ENCODE measurements at places on chromosomes 2 and 18.
A peak's percentile ranks its signal among the peaks of the same experiment; 100 is the strongest.

DNA sequence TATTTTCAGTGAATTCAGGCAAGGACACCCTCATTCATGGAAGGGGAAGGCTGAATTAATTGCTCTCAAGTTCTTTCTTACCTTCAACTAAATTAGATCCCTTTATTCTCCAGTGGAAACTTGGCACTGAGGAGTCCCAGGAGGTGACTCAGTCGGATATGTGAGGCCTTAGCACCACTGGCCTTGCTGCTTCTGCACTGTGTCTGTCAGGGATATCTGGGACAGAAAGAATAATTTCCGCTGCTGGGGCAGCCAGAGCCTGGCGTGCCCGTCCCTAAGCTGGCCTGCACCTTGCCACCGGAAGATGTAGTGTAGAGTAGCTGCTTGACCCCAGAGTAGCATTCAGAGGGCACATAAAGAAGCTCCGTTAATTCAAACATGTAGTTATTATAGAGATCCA lies 53.4 kb downstream of the LIMS1 start:
- no peak for DNase-seq

DNA sequence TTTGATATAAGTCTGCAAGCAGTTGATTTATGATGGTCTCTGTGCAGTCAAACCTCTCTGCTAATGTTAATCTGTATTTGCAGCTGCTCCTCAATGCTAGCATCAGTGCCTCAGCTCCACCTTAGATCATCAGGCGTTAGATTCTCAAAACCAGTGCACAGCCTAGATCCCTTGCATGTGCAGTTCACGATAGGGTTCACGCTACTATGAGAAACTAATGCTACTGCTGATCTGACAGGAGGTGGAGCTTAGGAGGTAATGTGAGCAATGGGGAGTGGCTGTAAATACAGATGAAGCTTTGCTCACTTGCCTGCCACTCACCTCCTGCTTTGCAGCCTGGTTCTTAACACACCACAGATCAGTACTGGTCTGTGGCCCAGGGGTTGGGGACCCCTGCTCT lies 18.4 kb downstream of the RBKS start:
- DNase-seq, result no peak

- DNase-seq, result no peak
Observed at GRCh38 chr18:72910045-72910444, 42.3 kb upstream of the NETO1 start.

DNA sequence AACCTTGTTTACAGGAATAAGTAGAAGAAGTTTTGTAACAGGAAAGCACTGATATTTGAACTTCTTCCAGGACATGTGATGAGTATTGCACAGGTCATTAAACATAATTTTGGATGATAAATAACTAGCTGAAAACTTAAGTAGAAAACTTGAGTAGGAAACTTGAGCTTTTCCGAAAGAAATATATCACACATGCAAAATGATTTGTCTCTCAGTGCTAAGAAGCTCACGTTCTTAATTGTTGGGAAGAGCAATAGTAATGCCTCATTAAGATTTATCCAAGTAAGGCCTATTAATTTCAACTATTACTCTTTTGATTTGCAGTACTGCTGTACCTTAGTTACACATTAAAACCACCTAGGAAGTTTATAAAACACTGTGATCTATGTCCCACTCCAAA lies 1921.9 kb upstream of the LRRTM1 start:
- no peak for DNase-seq

- no peak for DNase-seq
Observed at GRCh38 chr2:74954500-74954874, 4.0 kb upstream of the POLE4 start.

GRCh38 chr2:157258520-157259326 lies 1.2 kb downstream of the GALNT5 start:
- no peak for DNase-seq

- peak; percentile 78 for DNase-seq
Observed at GRCh38 chr2:99810225-99810624, 320.4 kb upstream of the REV1 start.

DNA sequence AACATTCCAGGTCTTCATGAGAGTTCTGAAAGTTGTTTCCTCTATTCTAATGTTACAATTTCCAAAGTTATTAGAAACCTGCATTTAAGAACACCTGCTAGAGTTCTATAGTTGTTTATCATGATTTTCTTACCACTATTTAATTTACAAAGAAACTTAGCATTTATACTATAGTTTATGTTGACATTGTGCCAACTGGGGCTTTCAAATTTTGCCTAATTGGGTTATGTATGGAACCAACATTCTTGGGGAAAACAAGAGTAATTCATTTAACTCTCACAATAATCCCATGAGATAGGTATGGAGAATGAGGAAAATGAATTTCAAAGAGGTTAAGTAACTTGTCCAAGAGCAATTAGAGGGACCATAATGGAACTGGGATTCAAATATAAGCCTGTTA lies 28.8 kb upstream of the ADCYAP1 start:
- no peak for DNase-seq

GRCh38 chr18:31819106-31819924 lies 58.6 kb upstream of the SLC25A52 start:
- peak; percentile 8 for DNase-seq

GRCh38 chr18:3402982-3403451 lies 47.0 kb upstream of the TGIF1 start:
- no peak for DNase-seq

- DNase-seq, result no peak
Observed at GRCh38 chr2:17620841-17621240, 80.3 kb downstream of the VSNL1 start.

GRCh38 chr2:194314042-194314441 lies 1343.0 kb upstream of the SLC39A10 start:
- DNase-seq, result no peak

DNA sequence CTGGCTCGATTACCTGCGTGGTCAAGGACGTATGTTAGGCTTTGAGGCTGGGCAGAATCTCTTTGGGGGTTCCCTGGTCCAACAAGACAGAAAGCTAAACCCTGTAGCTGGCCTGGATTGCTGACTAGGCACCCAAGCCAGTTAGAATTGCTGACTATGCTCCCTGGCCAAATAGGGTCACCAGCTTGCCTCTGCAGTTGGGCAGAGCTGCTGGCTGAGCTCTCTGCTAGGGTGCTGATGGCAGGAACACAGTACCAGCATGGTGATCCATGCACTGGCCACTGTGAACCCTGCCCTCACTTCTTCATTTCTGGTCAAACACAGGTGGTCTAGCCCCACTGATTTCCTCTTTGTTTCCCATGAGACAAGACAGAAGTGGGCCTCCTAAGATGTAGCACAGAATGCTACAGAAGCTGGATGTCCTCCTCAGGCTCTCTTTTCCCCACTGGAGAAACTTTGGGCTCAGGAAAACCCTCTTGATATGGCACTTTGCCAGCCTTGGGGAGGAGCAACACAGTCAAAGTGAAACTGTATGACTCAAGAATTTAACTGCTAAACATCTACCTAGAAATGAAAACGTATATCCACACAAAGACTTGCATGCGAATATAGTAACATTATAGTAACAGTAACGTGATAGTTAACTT lies 20.8 kb downstream of the SP140L start:
- DNase-seq, result no peak

DNA sequence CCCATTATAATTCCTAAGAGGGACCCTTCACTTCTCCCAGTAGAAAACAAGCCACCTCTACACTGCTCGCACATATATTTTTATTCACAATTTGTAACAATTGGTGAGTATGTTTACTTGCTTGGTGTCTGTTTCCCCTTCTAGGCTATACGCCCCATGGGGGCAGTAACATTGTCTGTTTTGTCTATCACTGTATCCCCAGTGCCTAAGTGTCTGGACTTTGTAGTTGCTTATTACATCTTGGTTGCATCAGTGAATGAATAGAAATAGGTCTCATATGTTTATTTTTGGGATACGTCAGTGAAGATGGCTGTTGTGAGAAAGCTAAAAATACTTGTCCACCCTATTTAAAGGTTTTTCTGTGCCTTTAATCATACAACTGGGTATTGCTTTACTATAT lies 87.4 kb upstream of the ITGB6 start:
- no peak for DNase-seq

DNA sequence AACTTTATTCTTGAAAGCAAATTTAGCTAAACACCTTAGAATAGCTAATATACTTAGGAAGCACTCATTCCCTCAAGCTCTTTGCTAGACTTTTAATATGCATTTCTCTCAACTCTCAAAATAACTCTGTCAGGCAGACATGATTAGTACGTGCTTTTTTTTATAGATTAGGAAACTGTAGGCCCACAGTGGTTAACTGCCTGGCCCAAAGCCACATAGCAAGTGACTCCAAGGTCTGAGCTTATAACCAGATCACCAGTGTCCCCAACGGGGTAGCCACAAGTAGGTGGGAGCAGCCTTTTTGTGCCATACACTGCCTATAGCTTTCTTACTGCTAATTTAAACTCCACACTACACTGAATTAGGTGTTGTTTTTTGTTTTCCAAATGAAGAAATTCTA lies 576.8 kb downstream of the METTL4 start:
- no peak for DNase-seq

DNA sequence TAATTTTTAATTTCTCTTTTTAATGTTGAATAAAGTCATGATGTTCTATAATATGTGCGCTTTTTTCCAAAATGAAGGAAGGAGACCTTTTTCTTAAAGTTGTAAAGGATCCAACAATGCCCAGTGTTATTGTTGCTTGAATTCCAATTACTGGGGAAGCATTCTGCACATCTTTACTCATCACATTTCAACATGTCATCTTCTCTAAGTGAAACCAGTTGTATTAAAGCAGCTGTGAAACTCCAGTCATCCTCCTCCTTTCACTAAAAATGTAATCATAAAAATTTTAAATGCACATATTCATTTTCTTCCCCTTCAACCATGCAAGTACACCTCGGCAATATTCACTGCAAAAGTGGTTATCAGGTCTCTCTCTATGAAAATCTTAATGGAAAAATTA lies 722.7 kb downstream of the TSN start:
- no peak for DNase-seq

DNA sequence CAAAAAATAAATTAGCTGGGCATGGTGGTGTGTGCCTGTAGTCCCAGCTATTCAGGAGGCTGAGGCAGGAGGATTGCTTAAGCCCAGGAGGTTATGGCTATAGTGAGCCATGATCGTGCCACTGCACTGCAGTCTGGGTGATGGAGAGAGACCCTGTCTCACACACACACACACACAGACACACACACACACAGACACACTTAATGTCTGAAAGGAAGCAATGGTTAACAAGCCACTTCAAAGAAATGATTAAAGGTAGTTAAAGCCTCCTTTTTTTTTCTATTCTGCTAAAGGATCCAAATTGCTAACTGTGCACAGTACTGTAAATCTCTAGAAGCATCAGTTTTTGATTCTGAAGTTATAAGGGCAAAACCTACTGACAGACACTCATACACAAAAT lies 211.1 kb downstream of the TMEM163 start:
- no peak for DNase-seq

- no peak for DNase-seq
Observed at GRCh38 chr2:129803032-129803431, 176.4 kb upstream of the RAB6C start.

GRCh38 chr2:196987649-196988364 lies 61.3 kb upstream of the PGAP1 start:
- peak; percentile 79 for DNase-seq

GRCh38 chr2:98912221-98912851 lies 23.7 kb downstream of the CRACDL start:
- no peak for DNase-seq

DNA sequence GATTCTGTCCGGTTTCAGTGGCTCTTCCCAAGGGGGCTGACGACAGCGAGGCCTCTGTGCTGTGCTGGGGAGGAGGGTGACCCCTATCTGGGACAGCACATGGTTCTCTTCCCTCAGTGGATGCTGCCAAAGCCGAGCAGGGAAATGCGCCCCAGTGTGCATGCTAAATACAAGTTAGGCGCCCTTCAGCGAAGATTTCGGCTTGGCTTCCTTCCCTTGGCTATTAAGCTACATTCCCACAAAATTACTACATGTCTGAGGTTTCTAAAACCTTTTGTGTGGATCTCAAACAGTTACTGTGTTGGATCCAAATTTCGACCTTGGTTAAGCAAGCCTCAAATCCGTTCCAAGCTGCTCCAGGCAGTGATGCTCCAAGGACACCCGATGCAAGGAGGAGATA lies 440.3 kb downstream of the NRXN1 start:
- DNase-seq, result no peak

GRCh38 chr18:45771587-45772480 lies 47.9 kb downstream of the SLC14A1 start:
- no peak for DNase-seq

GRCh38 chr2:68767031-68767961 lies 32.7 kb downstream of the ARHGAP25 start:
- DNase-seq, result no peak

DNA sequence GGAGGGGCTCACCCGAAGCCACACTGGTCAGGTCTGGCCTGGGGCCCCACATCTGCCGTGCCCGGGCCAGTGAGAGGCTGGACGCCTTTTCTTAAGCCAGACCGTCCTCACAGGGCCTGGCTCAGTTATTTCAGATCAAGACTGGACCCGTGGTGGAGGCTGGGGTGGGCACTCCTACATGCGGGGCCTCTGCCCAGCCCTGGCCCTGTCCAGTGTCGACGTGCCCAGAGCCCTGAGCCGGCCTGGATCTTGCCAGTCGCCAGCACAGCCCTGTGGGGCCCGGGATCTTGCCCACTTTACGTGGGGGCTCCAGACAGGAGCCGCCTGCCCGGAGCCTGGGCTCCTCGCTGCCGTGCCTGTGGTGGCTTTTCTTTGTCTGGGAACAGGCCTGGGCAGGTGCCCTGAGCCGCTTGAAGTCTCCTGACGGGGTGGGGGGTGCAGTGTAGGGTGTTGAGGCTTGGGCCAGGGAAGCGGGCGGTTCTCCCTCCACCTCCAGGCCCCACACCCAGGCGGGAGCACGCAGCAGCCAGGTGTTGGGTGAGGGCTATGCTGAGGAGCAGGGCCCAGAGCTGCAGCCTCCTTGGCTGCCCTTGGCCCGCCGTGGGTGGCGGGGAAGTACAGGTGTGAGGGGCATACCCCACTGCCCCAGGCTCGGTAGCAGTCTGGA lies 6.0 kb downstream of the GPC1 start:
- DNase-seq, result peak; percentile 10

DNA sequence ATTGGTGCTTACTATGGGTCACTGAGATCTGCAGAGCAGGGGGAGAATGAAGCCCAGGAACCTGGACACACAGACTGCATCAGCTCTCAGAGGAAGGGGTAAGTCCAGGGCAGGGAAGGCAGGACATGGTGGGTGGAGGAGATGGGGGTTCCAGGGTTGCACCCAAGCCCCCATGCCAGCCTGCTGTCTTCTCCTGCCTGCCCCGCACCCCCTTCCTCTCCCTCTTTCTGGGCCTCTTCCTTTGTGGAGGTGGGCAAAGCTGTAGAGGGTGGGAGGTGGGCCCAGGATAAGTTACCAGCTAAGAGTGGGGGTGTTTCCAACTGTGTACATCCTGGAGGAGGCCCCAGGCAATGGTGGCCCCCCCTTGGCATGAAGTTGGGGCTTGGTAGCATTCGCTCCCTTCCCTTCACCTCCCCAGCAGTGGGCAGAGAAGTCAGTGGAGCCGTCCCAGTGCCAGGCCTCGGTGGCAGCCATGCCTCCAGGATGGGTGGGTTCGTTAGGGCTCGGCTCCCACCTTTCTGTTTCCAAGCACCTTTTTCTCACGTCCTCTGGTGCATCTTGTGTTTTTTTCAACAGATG lies 132.2 kb downstream of the CLIP4 start:
- DNase-seq, result no peak

GRCh38 chr2:174841350-174841749 lies 77.1 kb upstream of the CHRNA1 start:
- no peak for DNase-seq

GRCh38 chr2:119062179-119062578 lies 96.4 kb downstream of the C1QL2 start:
- DNase-seq, result no peak

Measured in NCI-H526 treated with DMSO at 0.1 percent for 48 hours (cell line).